Activated naive CD8-positive, alpha-beta T cell treated with anti-CD3 and anti-CD28 coated beads, Interleukin-2, amount 50 U/mL, for 24 hours (primary cell): ENCODE measurements at places on chromosomes 3 and 15.

DNA sequence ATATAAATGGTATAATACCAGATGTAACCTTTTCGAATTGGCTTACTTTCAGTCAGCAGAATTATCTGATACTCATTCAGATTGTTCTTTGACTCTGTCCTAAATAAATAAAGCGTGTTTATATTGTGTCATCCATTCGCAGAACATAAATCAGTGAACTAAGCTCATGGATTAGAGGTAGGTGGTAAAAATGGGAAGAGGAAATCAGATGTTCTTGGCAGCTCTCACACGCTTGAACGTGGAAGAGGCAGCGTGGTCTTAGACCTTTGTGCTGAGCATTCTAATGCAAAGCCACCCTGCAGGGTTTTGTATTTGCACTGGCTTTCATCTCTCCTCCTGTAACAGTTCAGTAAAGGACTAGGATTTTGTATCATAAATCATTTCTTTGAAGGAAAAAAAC, 441.4 kb downstream of the GABRG3 start:
- no peak overlapping the region for H3K4me3 ChIP-seq
- H3K4me1 ChIP-seq, result no peaks in the 10 kb centered on the region
- DNase-seq, result no peak
- H3K27ac ChIP-seq, result no peak overlapping the region
- no peaks in the 10 kb centered on the region for H3K36me3 ChIP-seq

DNA sequence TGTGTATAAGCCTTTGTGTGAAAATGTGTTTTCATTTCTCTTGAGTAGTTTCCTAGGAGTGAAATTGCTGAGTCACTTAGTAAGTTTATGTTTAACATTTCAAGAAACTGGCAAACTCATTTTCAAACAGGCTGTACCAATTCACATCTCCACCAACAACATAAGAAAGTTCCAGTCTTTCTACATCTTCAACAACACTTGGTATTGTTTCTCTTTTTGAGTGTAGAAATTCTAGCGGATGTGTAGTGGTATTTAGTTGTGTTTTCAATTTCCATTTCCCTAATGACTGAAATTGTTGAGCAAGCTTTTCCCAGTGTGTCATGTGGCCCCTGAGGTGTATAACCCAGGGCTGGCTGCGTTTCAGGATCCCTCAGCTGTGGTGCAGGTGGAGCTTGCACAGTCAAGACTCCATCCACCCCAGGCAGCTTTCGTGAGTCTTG, 258.5 kb downstream of the PDCD6IP start:
- H3K27ac ChIP-seq, result no peak overlapping the region
- peaks cover 6% of the 10 kb centered on the region for H3K27me3 ChIP-seq
- no peaks in the 10 kb centered on the region for H3K4me1 ChIP-seq
- no peak overlapping the region for H3K4me3 ChIP-seq
- H3K36me3 ChIP-seq, result no peaks in the 10 kb centered on the region
- DNase-seq, result no peak

DNA sequence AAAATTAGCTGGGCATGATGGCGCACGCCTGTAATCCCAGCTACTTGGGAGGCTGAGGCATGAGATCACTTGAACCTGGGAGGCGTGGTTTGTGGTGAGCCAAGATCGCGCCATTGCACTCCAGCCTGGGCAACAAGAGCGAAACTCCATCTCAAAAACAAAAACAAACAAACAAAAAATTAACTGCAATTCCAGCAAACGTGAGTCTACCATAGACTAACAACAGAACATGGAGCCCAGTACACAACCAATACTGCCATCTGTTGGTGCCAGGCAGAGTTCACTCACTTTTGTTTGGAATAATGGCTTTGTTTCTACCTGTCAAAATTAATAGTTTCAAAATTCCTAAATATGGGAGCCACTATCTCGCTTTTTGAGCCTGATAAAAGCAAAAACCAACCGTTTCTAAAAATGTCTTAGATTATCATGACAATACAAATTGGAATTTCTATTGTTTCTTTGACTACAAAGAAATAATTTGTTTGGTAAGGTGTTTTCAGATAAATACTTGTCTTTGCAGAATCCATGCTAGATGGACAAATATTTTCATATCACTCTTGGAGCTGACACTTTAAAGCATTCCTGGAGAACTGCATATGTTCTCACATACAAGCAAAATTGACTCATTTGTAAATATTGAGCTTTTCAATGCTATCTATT, 45.0 kb downstream of the GPR176 start:
- no peak overlapping the region for H3K4me3 ChIP-seq
- no peak overlapping the region for H3K27ac ChIP-seq
- peaks cover 3% of the 10 kb centered on the region for H3K27me3 ChIP-seq
- H3K36me3 ChIP-seq, result no peaks in the 10 kb centered on the region
- peaks cover 2% of the 10 kb centered on the region for H3K4me1 ChIP-seq
- peak; percentile 18 for DNase-seq

DNA sequence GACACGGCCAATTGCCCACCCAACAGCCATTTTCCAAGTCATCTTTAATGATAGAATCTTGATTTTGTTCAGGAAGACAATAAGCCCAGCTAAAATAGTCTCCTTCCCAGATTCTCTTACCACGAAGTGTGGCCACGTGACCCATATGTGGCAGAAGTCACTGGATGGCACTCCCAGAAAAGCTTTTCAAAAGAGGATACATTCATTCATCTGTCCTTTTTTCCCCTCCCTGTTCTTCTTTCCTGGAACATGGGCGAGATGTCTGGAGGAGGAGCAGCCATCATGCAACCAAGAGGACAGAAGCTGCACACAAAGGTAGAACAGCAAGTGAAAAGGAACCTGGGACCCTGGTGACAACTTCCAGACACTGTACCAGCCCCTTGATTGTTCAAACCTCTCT, 174.7 kb downstream of the UACA start:
- H3K27ac ChIP-seq, result no peak overlapping the region
- peaks cover 9% of the 10 kb centered on the region for H3K4me1 ChIP-seq
- H3K36me3 ChIP-seq, result no peaks in the 10 kb centered on the region

GRCh38 chr3:41286305-41286704, 87.0 kb downstream of the CTNNB1 start:
- no peaks in the 10 kb centered on the region for H3K4me1 ChIP-seq
- H3K4me3 ChIP-seq, result no peak overlapping the region
- no peak for DNase-seq

DNA sequence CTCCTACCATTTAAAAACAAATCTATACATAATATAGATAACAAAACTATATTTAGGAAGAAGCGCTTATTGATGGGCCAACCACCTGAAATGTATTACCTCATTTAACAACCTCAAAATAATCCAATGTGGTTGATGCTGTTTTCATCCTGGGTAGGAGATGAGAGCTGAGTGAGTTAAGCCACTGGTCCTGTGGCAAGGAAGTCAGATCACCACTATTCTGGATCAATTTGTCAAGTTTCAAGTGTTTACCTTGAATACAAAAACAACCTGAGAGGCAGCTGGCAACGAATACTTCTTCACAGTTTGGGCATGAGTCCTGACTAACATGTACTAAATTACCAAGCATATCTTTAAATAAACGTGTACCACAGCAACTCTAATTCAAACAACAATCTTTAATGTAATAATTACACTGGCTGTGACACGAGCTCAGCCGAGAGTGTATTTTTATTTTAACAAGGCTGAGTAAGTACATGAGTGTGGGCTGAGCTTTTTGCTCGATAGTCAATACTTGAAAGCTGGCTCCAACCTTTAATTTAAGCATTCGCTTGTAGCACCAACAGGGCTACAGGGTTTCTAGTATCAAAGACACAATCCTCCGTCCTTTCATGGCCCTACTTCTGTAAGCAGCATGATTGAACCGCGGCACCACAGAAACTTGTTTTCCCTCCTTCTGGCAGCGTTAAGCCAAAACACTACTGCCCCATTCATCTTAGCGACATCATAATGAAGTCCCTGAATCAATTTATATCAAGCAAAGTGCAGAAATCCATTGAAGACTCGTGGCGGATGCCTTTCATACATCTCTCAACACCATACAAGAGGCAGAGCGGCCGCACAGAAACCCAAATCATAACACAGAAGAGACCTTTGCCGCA, 93.8 kb upstream of the ICE2 start:
- peak overlapping the region; percentile 41 for H3K4me3 ChIP-seq
- peaks cover 96% of the 10 kb centered on the region for H3K4me1 ChIP-seq
- peak overlapping the region; percentile 85 for H3K27ac ChIP-seq
- no peaks in the 10 kb centered on the region for H3K27me3 ChIP-seq
- DNase-seq, result no peak

GRCh38 chr15:52529940-52530339, 1.3 kb upstream of the MYO5A start:
- H3K4me3 ChIP-seq, result peak overlapping the region; percentile 74
- H3K27me3 ChIP-seq, result peaks cover 6% of the 10 kb centered on the region
- DNase-seq, result no peak
- H3K36me3 ChIP-seq, result no peaks in the 10 kb centered on the region
- H3K27ac ChIP-seq, result peak overlapping the region; percentile 43

DNA sequence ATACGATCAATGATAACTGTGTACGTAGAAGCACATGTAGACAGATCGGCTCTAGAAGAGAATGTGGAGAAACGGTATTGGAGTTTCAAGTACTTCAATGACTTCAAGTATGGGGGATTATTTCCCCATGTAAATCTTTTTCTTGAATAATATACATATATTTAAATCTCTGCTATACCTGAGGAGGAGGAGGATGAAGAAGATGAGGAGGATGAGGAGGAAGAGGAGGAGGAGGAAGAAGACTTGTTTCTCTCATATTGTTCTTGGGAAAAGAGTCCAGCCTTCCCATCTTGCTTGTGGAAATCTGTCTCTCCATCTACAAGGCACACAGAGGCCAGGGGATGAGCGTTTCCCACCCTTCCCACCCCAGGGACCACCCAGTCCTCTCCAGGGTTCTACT, 10.6 kb downstream of the TMEM40 start:
- H3K4me3 ChIP-seq, result no peak overlapping the region
- peaks cover 33% of the 10 kb centered on the region for H3K4me1 ChIP-seq
- no peak for DNase-seq
- H3K27ac ChIP-seq, result no peak overlapping the region
- H3K27me3 ChIP-seq, result no peaks in the 10 kb centered on the region

- peaks cover 80% of the 10 kb centered on the region for H3K4me1 ChIP-seq
- H3K27me3 ChIP-seq, result peaks cover 2% of the 10 kb centered on the region
- no peak overlapping the region for H3K4me3 ChIP-seq
- H3K27ac ChIP-seq, result peak overlapping the region; percentile 86
- DNase-seq, result no peak
Measured at GRCh38 chr3:30354513-30354912, 251.9 kb upstream of the TGFBR2 start.

DNA sequence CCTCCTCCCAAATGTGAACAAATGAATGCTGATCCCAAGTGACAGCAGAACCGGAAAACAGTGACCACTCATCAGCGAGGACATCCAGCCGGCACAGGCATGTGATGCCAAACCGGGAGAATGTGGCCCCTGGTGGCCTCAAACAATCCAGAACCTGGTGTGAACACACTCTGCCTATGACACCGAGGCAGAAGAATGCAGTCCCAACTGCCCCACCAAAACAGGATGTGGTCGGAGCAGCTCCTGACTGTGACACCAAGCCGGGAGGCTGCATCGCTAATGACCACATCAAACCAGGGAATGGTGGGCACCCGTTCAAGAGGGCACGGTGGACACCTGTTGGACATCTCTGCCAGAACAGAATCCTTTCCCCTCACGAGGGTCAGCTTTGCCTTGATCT, 15.4 kb downstream of the SCN5A start:
- H3K36me3 ChIP-seq, result no peaks in the 10 kb centered on the region
- no peaks in the 10 kb centered on the region for H3K4me1 ChIP-seq
- H3K27ac ChIP-seq, result no peak overlapping the region
- no peak for DNase-seq
- H3K4me3 ChIP-seq, result no peak overlapping the region
- H3K27me3 ChIP-seq, result peaks cover 5% of the 10 kb centered on the region

DNA sequence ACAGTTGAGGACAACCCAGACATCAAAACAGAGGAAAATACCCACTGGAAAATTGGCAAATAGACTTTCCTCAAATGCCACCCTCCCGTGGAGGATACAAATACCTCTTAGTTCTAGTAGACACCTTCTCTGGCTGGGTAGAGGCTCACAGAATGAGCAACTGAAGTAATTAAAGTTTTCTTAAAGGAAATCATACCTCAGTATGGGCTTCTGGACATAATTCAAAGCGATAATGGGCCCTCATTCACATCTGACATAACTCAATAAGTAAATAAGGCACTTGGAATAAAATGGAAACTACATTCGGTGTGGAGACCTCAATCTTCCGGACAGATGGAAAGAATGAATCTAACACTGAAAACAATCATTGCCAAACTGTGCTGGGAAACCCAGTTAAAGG, 115.2 kb upstream of the PLCL2 start:
- no peaks in the 10 kb centered on the region for H3K36me3 ChIP-seq
- no peak overlapping the region for H3K4me3 ChIP-seq
- H3K27ac ChIP-seq, result no peak overlapping the region
- H3K4me1 ChIP-seq, result peaks cover 7% of the 10 kb centered on the region
- no peaks in the 10 kb centered on the region for H3K27me3 ChIP-seq

DNA sequence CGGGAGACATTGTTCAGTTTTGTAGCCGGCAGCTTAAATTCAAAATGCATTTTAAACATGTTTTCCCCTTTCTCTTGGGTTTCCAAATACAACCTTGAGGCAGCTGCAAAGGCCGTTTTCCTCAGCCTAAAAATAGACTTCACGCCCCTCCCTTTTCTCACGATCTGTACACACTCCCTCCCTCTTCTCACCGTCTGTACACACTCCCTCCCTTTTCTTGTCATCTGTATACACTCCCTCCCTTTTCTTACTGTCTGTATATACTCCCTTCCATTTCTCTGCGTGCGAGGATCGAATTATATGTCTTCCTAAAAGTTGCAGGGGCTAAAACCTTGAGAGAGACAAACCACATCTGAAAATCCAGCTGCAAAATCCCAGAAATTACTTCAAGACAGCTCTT, 8.9 kb downstream of the MUC4 start:
- no peak overlapping the region for H3K4me3 ChIP-seq
- H3K27ac ChIP-seq, result no peak overlapping the region
- H3K27me3 ChIP-seq, result peaks cover 12% of the 10 kb centered on the region
- DNase-seq, result no peak
- peaks cover 41% of the 10 kb centered on the region for H3K4me1 ChIP-seq
- H3K36me3 ChIP-seq, result no peaks in the 10 kb centered on the region

DNA sequence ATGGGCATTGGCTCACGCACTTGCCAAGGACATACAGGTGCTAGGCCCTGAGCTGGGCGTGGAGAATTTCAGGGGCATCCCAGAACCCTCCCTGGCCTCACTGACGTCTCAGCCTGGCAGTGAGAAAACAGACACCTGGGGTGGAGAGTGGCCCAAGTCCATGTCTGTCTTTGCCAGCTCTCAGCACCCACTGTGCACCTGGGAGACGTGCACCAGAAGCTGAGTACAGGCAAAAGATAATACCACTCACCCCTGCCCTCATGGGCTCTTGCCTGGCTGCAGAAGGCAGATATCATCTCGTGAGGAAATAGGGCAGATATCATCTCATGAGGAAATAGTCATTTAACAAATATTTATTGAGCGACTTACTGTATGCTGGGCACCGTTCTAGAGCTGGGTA, 8.0 kb downstream of the LOXL1 start:
- peaks cover 2% of the 10 kb centered on the region for H3K4me1 ChIP-seq
- H3K27me3 ChIP-seq, result no peaks in the 10 kb centered on the region
- H3K27ac ChIP-seq, result no peak overlapping the region
- H3K4me3 ChIP-seq, result no peak overlapping the region
- H3K36me3 ChIP-seq, result no peaks in the 10 kb centered on the region
- DNase-seq, result no peak

GRCh38 chr15:59186501-59186900, 20.1 kb upstream of the LDHAL6B start:
- H3K36me3 ChIP-seq, result peaks cover 15% of the 10 kb centered on the region
- no peak overlapping the region for H3K4me3 ChIP-seq
- no peak for DNase-seq
- H3K4me1 ChIP-seq, result no peaks in the 10 kb centered on the region
- H3K27ac ChIP-seq, result no peak overlapping the region

- no peaks in the 10 kb centered on the region for H3K27me3 ChIP-seq
- no peak overlapping the region for H3K27ac ChIP-seq
- no peak for DNase-seq
- no peaks in the 10 kb centered on the region for H3K36me3 ChIP-seq
Measured at GRCh38 chr3:6962801-6963200, 101.9 kb downstream of the GRM7 start.
